Transverse colon (tissue), 4 donors: ENCODE measurements at places on chromosomes 3 and 15. TPM values are rescaled to one million over a fixed set of nuclear protein-coding genes. Genes with fewer than 3 reads are reported as not detected.

- DNase-seq: no peak
- H3K4me3 ChIP-seq: no peak overlapping the region
- no peaks in the 10 kb centered on the region for H3K4me1 ChIP-seq
- H3K36me3 ChIP-seq: no peaks in the 10 kb centered on the region
- no peak overlapping the region for H3K27ac ChIP-seq
These were observed 34.1 kb upstream of the NR2C2 start for GRCh38 chr3:14913071-14913925.

- H3K36me3 ChIP-seq: no peaks in the 10 kb centered on the region
- H3K4me3 ChIP-seq: no peak overlapping the region
- no peaks in the 10 kb centered on the region for H3K4me1 ChIP-seq
- H3K27me3 ChIP-seq: no peaks in the 10 kb centered on the region
- H3K27ac ChIP-seq: no peak overlapping the region
These were observed 138.9 kb downstream of the DUT start for GRCh38 chr15:48470096-48470495.

GRCh38 chr3:70982700-70983140 lies 600.8 kb downstream of the FOXP1 start:
- H3K4me1 ChIP-seq: peaks cover 21% of the 10 kb centered on the region
- H3K36me3 ChIP-seq: no peaks in the 10 kb centered on the region
- no peak overlapping the region for H3K4me3 ChIP-seq
- no peak for DNase-seq

The FGD5 gene
- total RNA-seq: 6.6 TPM

The FBXO40 gene
- not detected for total RNA-seq

- H3K27ac ChIP-seq: no peak within 1 kb of the TSS
- H3K4me3 ChIP-seq: peak within 1 kb of the TSS; percentile 30
- H3K27me3 ChIP-seq: peaks cover 35% of the 10 kb centered on the region
- peaks cover 7% of the 10 kb centered on the region for H3K4me1 ChIP-seq
- H3K36me3 ChIP-seq: no peaks in the 10 kb centered on the region
These were observed at the start of gene SHC4 for GRCh38 chr15:48963524-48964113. TSS of gene SHC4 (minus strand) at chr15:48963919. CDS start at chr15:48963015, 904 bp downstream.

DNA sequence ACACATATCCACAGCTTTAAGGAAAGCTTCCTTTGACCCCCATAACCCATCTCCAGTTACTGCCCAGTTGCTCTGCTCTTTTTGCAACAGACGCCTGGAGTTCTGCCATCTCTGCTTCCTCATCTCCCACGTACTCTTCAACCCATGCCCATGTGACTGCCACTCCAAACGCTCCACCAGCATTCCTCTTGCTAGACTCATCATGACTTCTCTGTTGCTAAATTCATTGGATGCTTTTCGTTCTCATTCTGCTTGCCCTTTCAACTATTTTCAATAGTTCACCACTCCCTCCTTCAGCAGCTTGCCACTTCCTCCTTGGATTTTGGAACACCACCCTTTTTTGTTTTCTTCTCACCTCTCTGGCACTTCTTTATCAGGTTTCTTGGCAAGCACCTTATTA lies 2.7 kb upstream of the KNSTRN start:
- no peaks in the 10 kb centered on the region for H3K36me3 ChIP-seq
- H3K4me3 ChIP-seq: no peak overlapping the region
- H3K27ac ChIP-seq: no peak overlapping the region

DNA sequence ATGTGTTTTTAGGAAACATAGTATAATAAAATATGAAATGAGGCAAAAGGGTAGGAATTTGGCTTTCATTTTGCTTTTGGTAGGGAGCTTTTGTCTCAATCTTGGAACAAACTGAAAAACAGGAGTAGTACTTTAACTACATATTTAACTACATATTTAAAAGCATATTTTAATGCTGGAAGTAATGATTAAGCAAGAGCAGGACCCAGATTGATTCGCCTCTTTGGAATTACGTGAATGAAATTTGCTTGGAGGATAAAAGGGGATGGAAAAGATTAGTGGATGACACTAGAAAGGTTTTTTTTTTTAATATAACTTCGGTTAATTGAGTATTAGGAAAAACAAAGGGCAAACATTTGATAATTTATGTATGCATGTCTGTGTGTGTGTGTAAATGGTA lies 11.2 kb upstream of the TMEM212 start:
- H3K27me3 ChIP-seq: no peaks in the 10 kb centered on the region
- no peak for DNase-seq
- no peak overlapping the region for H3K27ac ChIP-seq
- no peaks in the 10 kb centered on the region for H3K36me3 ChIP-seq
- no peak overlapping the region for H3K4me3 ChIP-seq
- peaks cover 9% of the 10 kb centered on the region for H3K4me1 ChIP-seq

- no peak for DNase-seq
- H3K27ac ChIP-seq: peak overlapping the region; percentile 90
- no peaks in the 10 kb centered on the region for H3K4me1 ChIP-seq
- H3K4me3 ChIP-seq: no peak overlapping the region
- H3K27me3 ChIP-seq: no peaks in the 10 kb centered on the region
These were observed 14.7 kb downstream of the PIF1 start for GRCh38 chr15:64810497-64811326.

The SLC15A2 gene
- 5.6 TPM for total RNA-seq

The SLC51A gene
- total RNA-seq: 7.2 TPM

GRCh38 chr3:81395739-81396513 lies 365.5 kb downstream of the GBE1 start:
- no peak for DNase-seq
- no peak overlapping the region for H3K27ac ChIP-seq
- no peak overlapping the region for H3K4me3 ChIP-seq
- H3K36me3 ChIP-seq: no peaks in the 10 kb centered on the region

The ST8SIA2 gene
- total RNA-seq: not detected

The TTLL13 gene
- not detected for total RNA-seq

DNA sequence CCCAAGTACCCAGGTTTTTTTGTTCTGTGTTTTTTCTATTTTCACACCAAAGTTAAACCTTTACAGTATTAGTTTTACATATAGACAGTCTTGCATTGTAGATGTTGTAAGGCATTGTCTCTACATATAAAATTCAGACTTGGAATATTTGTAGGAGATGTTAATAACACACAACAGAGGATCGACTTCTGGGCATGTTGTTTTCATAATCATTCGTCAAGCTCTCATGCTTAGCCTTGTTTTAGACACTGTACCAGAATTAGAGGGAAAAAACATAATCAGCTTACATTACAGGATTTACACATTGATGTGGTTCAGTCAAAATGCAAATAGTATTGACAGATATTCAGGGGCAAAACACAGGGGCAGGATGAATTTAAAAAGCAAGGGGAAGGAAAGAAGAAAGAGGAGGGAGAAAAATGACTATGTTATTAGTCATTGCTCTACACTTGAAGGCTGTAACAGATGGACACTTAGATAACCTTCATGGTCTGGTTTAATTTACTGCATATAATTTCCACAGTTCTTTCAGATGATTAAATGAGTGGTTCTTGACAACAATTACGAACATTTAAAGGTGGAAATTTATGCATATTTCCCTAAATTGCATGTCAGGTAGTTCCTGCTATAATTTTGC lies 7.5 kb downstream of the CMSS1 start:
- H3K36me3 ChIP-seq: no peaks in the 10 kb centered on the region
- no peak overlapping the region for H3K4me3 ChIP-seq
- DNase-seq: no peak

GRCh38 chr3:154126651-154127050 lies 5.5 kb downstream of the ARHGEF26 start:
- peaks cover 21% of the 10 kb centered on the region for H3K4me1 ChIP-seq
- H3K4me3 ChIP-seq: no peak overlapping the region
- H3K27me3 ChIP-seq: peaks cover 7% of the 10 kb centered on the region

The GPR149 gene
- not detected for total RNA-seq

- peaks cover 3% of the 10 kb centered on the region for H3K4me1 ChIP-seq
- H3K27ac ChIP-seq: no peak overlapping the region
- H3K27me3 ChIP-seq: no peaks in the 10 kb centered on the region
- H3K4me3 ChIP-seq: no peak overlapping the region
- no peaks in the 10 kb centered on the region for H3K36me3 ChIP-seq
- DNase-seq: no peak
These were observed 168.0 kb upstream of the STT3B start for GRCh38 chr3:31364711-31365110.

DNA sequence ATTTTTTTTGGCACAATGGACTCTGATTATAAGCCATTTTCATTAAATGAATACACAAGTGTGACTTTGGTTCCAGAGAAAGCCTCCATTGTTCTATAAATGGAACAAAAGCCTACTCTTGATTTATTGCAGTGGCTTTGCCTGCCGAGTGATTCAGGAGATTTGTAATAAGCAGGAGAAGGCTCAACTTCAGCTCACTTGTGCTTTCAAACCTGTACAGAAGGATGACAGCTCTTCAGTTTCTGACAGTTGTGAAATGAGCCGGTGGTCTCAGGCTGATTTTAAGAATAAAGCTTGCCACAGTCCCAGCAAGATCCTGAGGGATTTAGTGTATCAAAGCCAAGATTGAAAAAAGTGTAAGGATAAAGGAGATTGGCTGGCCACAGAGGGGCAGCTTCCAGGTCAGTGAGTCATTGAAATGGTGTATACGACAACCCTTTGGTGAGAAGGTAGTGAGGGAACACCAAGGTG lies 438.8 kb upstream of the TGFBR2 start:
- no peak overlapping the region for H3K27ac ChIP-seq
- no peak for DNase-seq
- H3K4me1 ChIP-seq: no peaks in the 10 kb centered on the region
- H3K4me3 ChIP-seq: no peak overlapping the region

DNA sequence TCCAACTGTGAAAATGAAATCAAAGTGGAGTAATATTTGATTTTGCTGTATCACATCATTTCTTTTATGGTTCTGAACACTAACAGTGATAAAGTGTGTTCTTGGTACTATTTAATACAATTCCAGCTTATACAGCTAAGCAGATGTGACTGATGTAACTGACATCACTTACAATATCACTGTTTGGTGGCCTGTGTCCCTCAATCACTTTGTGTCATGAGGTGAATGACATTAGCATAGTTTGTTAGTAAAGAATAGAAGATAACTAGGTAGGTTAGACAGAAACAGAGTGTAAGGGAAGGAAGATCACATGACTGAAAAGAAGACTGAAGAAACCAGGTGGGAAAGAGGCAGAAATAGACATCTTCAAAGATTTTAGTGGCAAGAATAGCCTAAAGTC lies 138.7 kb downstream of the AQP9 start:
- no peaks in the 10 kb centered on the region for H3K4me1 ChIP-seq
- no peak overlapping the region for H3K27ac ChIP-seq
- no peaks in the 10 kb centered on the region for H3K27me3 ChIP-seq
- no peaks in the 10 kb centered on the region for H3K36me3 ChIP-seq

The NME9 gene
- total RNA-seq: not detected

GRCh38 chr15:68220489-68220888 lies 9.0 kb downstream of the CLN6 start:
- H3K27ac ChIP-seq: no peak overlapping the region
- no peaks in the 10 kb centered on the region for H3K27me3 ChIP-seq

- DNase-seq: no peak
- H3K4me1 ChIP-seq: peaks cover 25% of the 10 kb centered on the region
- H3K27me3 ChIP-seq: no peaks in the 10 kb centered on the region
- H3K36me3 ChIP-seq: no peaks in the 10 kb centered on the region
- H3K27ac ChIP-seq: no peak overlapping the region
- H3K4me3 ChIP-seq: no peak overlapping the region
These were observed 22.4 kb downstream of the PLEKHO2 start for GRCh38 chr15:64864068-64864467.

The CALML4 gene
- 62.8 TPM for total RNA-seq

GRCh38 chr3:120113128-120114116 lies 19.2 kb upstream of the GSK3B start:
- no peak overlapping the region for H3K27ac ChIP-seq
- no peak for DNase-seq
- no peak overlapping the region for H3K4me3 ChIP-seq
- H3K36me3 ChIP-seq: no peaks in the 10 kb centered on the region
- no peaks in the 10 kb centered on the region for H3K4me1 ChIP-seq

The CHRM5 gene
- not detected for total RNA-seq

GRCh38 chr3:129621626-129622225 lies 15.2 kb upstream of the PLXND1 start:
- no peak for DNase-seq
- H3K27me3 ChIP-seq: no peaks in the 10 kb centered on the region
- H3K4me1 ChIP-seq: peaks cover 22% of the 10 kb centered on the region
- H3K27ac ChIP-seq: peak overlapping the region; percentile 100
- no peaks in the 10 kb centered on the region for H3K36me3 ChIP-seq

- H3K27ac ChIP-seq: no peak overlapping the region
- H3K4me3 ChIP-seq: no peak overlapping the region
- no peaks in the 10 kb centered on the region for H3K36me3 ChIP-seq
- peaks cover 16% of the 10 kb centered on the region for H3K4me1 ChIP-seq
These were observed 73.0 kb downstream of the UQCC5 start for GRCh38 chr3:52609316-52609815.

- H3K4me1 ChIP-seq: no peaks in the 10 kb centered on the region
- no peaks in the 10 kb centered on the region for H3K36me3 ChIP-seq
- no peak for DNase-seq
- no peak overlapping the region for H3K27ac ChIP-seq
- H3K27me3 ChIP-seq: no peaks in the 10 kb centered on the region
- no peak overlapping the region for H3K4me3 ChIP-seq
These were observed 194.5 kb upstream of the TBC1D5 start for GRCh38 chr3:17936736-17937480.

GRCh38 chr3:194471863-194472262 lies 14.9 kb downstream of the ATP13A3 start:
- peaks cover under 1% of the 10 kb centered on the region for H3K4me1 ChIP-seq
- no peaks in the 10 kb centered on the region for H3K27me3 ChIP-seq
- H3K27ac ChIP-seq: no peak overlapping the region
- DNase-seq: no peak
- no peak overlapping the region for H3K4me3 ChIP-seq

DNA sequence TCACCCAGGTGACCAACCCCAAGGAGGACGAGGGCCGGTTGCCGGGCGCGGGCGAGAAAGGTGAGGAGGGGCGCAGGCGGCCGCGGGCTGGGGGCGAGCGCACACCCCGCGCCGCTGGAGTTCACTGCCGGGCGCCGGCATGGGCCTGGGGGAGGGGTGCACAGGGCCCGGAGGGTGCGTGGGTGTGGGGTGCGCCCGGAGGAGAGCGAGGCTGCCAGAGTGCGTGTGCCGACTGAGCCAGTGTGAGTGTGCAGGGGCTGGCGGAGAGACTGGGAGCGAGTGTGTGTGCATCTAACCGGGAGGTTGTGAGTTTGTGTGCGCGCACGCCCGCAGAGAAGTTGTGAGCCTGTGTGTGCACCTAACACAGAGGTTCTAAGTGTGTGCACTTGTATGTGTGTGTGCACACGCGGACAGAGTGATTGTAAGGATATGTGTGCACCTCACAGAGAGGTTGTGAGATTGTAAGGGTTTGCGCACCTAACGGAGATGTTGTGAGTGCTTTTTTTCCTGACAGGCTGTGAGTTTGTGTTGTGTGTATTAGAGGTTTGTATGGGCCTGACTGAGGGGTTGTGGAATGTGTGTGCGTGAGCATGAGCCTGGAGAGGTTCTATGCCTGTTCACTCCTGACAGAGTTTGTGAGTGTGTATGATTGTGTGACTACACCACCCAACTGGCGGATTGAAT lies 681 bp downstream of the CTDSPL start:
- peak overlapping the region; percentile 73 for H3K4me3 ChIP-seq
- no peaks in the 10 kb centered on the region for H3K36me3 ChIP-seq
- peak overlapping the region; percentile 83 for H3K27ac ChIP-seq
- no peaks in the 10 kb centered on the region for H3K27me3 ChIP-seq
- peak; percentile 55 for DNase-seq
